Metanephros (tissue), 2 donors: ENCODE measurements at places on chromosomes 4 and X. TPM values are rescaled to one million over a fixed set of nuclear protein-coding genes. Genes with fewer than 3 reads are reported as not detected.

The XK gene
- total RNA-seq, result 7.8 TPM

The TMEM271 gene
- total RNA-seq, result 0.06 TPM

The ADH1A gene
- 0.35 TPM for total RNA-seq

The MFSD8 gene
- total RNA-seq, result 34.3 TPM

The TREX2 gene
- 1.6 TPM for total RNA-seq

The CXCL1 gene
- total RNA-seq, result 5.9 TPM

The AMBN gene
- total RNA-seq, result 0.47 TPM

The FHIP1A gene
- 21.0 TPM for total RNA-seq

The DDX53 gene
- total RNA-seq, result not detected

The ODAPH gene
- total RNA-seq, result 0.18 TPM

The USP17L26 gene
- total RNA-seq, result not detected

The HTR2C gene
- 0.41 TPM for total RNA-seq

The SLITRK4 gene
- total RNA-seq, result 12.3 TPM

The HOPX gene
- total RNA-seq, result 25.7 TPM

The CXorf65 gene
- total RNA-seq, result 0.23 TPM

The PWWP3B gene
- 6.9 TPM for total RNA-seq

The AFP gene
- 34.0 TPM for total RNA-seq

The MAEA gene
- total RNA-seq, result 99.0 TPM

The SORCS2 gene
- 7.1 TPM for total RNA-seq

The GAR1 gene
- total RNA-seq, result 12.8 TPM

The CT45A3 gene
- 0.18 TPM for total RNA-seq

The FAM184B gene
- 1.6 TPM for total RNA-seq

The NAAA gene
- 47.9 TPM for total RNA-seq

The HS6ST2 gene
- 29.4 TPM for total RNA-seq

The ADAM29 gene
- total RNA-seq, result not detected

The GLRA2 gene
- 0.12 TPM for total RNA-seq

The PKD2 gene
- total RNA-seq, result 55.6 TPM

The KCND1 gene
- 2.7 TPM for total RNA-seq

The PASD1 gene
- total RNA-seq, result not detected

The GPR173 gene
- total RNA-seq, result 13.7 TPM

The CFAP97 gene
- total RNA-seq, result 28.8 TPM

The IL15 gene
- 4.0 TPM for total RNA-seq
